ENCODE measurements at places on chromosomes 16 and 17.

DNA sequence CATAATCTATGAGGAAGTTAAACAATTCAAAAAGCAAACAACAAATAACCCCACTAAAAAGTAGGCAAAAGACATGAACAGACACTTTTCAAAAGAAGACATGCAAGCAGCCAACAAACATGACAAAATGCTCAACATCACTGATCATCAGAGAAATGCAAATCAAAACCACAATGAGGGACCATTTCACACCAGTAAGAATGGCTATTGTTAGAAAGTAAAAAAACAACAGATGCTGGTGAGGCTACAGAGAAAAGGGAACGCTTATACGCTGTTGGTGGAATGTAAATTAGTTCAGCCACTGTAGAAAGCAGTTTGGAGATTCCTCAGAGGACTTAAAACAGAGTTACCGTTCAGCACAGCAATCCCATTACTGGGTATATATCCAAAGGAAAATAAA, 24.4 kb downstream of the TNFRSF13B start:
- DNase-seq, result no peak

DNA sequence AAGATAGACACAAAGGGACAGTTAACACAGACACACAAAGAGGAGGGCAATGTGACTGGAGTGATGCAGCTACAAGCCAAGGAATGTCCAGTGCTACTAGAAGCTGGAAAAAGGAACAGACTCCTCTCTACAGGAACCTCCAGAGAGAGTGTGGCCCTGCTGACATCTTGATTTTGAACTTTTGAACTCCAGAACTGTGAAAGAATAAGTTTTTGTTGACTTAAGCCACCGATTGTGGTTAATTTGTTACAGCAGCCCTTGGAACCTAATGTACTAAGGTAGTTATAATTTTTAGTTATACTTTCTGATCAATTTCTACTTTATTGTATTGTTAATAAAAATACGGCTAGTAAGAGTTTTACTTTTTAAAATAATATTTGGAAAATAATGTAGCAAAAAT, 129.1 kb downstream of the MYO1D start:
- DNase-seq, result no peak

DNA sequence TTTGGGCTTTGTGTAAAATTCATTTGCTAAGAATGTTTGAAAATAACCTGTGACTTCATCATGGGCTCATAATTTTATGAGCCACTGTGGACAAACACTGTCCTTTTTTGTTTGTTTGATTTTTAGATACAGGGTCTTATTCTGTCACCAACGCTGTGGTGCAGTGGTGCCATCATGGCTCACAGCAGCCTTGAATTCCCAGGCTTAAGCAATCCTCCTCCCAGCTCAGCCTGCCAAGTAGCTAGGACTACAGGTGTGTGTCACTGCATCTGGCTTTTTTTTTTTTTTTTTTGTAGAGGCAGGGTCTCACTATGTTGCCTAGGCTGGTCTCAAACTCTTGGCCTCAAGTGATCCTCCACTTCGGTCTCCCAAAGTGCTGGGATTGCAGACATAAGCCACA, 8.3 kb downstream of the TEX2 start:
- no peak for DNase-seq

DNA sequence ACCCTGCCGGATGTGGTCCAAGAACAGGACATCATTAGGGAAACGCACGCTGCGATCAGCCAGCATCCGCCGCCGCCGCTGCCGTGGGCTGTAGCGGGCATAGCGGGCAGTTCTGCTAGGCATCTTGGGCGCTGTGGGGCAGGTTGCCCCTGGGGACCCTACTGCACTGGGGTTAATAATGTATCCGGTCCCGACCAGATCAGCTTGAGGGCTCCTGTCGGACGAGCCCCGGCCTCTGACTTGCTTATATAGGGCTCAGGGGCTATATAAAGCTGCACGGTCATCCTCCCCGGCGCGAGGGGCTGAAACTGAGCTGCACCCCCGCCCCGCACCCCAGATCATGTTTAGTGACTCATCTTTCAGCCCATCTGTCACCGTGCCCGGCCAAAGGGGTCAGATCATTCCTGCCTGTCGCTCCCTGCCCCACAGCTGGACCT, at the start of gene PPP1R27:
PPP1R27 (minus strand) TSS at position 220 of the 437 bp plus-strand sequence; CDS start at position 123, 97 bp downstream.
- DNase-seq, result no peak

DNA sequence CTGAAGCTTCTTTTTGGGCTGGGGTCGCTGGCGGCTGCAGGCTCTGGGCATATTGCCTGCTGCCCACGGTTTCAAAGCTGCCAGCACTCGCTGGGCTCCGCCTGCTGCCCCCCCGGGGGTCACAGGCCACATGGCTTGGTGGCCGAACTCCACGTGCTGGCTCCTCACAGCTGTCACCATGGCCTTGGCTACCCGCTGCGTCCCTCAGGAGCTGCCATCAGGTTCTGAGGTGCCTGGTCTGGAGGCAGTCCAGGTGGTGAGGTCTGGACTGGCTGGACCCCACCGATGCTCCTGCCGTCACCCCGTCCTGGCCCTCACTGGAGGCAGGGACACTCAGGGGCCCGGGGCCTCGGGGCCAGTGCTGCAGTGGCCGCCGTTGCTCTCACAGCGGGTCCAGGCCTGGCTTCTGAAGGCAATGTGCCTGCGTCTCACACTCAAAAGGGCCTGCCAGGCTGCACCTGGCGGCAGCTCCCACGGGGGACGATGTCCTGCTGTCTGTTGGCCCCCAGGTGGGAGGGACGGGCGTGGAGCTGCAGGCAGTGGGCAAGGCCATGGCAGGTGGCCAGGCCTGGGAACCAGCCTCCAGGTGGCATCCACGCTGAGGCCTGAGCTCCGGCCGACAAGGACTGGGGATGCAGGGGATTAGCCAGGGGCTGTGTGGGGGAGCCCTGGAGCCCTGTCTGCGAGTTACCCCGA, 13.3 kb downstream of the CAPN15 start:
- DNase-seq, result no peak

GRCh38 chr17:49976163-49976827, 7.3 kb downstream of the DLX4 start:
- no peak for DNase-seq

DNA sequence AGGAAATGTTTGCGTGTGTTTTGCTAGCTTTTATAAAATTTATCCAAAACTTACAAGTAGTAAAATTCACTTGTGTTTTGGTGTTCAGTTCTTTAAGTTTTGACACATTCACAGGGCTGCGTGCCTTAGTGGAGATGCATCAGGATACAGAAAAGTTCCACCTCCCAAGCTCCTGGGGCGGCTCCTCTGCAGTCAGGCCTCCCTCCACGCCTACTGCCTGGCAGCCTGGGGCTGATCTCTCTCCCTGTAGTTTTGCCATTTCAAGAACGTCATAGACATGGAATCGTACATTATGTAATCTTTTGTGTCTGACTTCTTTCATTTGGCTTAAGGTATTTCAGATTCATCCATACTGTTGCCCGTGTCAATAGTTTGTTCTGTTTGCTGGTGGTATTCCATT, 27.2 kb upstream of the IRF8 start:
- DNase-seq, result no peak

DNA sequence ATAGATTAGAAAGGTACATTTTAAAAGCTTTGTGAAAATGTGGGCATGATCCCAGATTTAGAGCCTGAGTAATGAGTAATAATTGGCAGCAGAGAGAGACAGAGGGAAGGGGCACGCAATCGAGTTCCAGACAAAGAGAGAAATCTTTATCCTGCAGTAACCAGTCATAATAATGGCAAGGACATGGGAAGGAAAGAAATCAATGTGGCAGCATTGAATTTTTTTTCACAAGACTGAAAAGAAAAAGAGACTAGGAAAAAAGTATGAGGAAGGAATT, 790.8 kb upstream of the SOX9 start:
- no peak for DNase-seq

- DNase-seq, result no peak
Measured at GRCh38 chr16:12168074-12169000, 191.8 kb downstream of the SNX29 start.

DNA sequence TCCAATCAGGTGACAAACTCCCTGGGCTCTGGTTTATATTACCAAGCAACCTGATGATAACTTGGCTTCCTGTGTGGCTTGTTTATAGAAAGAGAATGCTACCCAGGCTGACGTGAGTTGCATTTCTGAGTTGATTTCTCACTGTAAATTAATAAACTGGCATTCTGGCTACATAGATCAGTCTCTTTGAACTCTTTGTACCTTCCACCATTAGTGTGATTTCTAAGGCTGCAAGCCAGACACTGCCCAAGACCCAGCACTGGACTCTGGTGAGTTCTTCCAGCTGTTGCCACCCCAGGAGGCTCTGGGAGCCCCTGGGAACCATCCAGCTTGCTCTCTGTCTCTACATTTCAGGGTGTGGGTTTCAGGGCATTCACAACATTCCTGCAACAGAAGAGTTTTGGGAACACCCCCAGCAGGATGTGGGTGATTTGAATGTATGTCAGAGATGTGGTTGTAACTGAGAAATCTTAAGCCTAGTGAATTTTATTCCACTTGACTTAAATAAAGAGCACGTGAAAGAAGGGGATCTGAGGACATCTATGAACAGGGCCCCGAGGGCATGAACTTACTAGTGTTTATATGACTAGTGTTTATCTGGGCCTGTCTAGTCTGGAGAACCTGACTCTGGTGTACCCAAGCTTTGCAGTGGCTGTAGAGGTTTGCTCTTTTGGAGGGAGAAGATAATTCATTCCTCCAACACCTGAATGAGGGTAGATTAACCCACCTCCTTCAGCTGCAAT, 30.3 kb upstream of the LRRC37A start:
- no peak for DNase-seq

GRCh38 chr17:71402661-71403141, 718.1 kb upstream of the SOX9 start:
- DNase-seq, result no peak

DNA sequence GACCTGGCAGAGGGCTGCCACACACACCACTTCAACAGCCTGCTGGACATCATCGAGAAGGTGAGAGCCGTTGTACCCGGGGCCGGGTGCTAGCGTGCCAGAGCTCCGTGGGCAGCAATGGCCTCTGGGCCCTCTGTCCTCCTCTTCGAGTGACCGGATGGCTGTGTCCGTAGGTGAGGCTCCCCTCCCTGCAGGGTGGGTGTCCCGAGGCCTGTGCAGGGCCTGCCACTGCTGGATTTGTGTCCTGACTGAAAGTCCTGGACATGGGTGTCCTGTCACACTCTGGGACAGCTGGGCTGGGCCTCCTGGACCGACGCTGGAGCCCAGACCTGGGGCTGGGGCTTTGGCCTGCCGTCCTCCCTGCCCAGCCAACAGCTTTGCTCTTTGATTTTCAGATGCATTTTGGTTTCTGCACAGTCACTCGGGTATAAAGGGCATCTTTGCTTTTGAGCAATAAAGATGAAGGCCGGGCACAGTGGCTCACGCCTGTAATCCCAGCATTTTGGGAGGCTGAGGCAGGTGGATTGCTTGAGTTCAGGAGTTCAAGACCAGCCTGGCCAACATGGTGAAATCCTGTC, 16.7 kb downstream of the TSC2 start:
- DNase-seq, result no peak

GRCh38 chr16:21702276-21702675, 38.5 kb downstream of the OTOA start:
- DNase-seq, result no peak

DNA sequence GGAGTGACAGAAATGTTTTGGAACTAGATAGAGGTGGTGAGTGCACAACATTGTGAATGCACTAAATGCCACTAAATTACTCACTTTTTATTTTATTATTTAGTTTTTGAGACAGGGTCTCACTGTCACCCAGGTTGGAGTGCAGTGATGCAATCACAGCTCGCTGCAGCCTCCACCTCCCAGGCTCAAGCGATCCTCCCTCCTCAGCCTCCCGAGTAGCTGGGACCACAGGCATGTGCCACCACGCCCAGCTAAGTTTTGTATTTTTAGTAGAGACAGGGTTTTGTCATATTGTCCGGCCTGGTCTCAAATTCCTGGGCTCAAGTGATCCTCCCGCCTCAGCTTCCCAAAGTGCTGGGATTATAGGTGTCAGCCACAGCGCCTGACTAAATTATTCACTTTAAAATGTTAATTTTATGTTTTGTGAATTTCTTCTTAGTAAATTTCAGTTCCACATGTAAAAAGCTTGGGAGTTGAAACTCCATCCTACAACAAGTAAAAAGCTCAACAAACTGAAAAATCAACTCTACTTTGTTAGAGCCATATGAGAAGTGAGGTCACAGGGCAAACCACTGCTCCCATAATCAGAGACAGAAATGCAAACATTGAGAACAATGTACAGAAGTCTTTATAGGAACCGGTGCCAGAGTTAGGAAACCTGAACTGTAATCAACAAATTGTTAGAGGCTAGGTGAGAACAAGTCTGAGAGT, 13.8 kb upstream of the SLC5A10 start:
- DNase-seq, result no peak

DNA sequence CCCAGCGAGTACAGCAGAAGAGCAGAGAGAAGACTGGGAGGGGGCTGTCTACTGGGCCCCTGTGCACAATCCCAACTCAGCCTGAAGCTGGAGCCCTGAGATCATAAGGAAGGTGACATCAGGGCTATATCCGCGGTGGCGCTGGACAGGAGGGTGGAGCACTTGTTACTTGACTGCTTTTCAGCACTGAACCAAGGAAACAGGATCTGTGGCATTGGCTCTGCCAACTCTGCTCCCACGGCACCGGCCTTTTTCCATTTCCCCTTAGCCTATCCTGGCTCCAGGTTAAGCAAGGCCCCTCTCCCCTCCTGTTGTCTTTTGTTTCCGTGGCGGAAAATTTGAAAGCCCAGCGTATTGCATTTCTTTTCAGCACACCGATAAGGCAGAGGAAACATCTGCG, 125.0 kb upstream of the IRX3 start:
- DNase-seq, result no peak

DNA sequence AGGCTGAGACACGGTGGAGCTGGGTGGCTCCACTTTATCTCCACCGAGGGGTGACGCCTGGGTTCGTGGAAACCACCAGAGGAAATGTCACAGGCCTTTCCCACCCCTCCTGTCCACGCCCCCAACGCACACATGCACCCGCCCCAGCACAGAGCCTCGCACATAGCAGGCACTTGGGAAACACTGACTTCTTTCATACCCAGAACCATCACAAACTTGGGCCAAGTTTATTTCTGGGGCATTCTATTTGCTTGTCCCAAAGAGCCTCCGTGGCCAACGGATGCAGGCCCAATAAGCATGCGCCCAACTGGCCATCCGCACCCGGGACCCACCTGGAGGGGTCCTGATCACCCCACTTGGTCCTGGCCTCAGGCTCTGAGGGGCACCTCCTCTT, 3.3 kb downstream of the BCAR1 start:
- no peak for DNase-seq

GRCh38 chr17:13541032-13541480, 60.7 kb downstream of the HS3ST3A1 start:
- DNase-seq, result no peak

- DNase-seq, result no peak
Measured at GRCh38 chr17:19254651-19255050, 17.5 kb downstream of the EPN2 start.

All from activated naive CD8-positive, alpha-beta T cell treated with anti-CD3 and anti-CD28 coated beads, Interleukin-2, amount 50 U/mL, for 16 hours (primary cell).